ENCODE measurements at places on chromosomes 13 and 19.
A peak's percentile ranks its signal among the peaks of the same experiment; 100 is the strongest.

DNA sequence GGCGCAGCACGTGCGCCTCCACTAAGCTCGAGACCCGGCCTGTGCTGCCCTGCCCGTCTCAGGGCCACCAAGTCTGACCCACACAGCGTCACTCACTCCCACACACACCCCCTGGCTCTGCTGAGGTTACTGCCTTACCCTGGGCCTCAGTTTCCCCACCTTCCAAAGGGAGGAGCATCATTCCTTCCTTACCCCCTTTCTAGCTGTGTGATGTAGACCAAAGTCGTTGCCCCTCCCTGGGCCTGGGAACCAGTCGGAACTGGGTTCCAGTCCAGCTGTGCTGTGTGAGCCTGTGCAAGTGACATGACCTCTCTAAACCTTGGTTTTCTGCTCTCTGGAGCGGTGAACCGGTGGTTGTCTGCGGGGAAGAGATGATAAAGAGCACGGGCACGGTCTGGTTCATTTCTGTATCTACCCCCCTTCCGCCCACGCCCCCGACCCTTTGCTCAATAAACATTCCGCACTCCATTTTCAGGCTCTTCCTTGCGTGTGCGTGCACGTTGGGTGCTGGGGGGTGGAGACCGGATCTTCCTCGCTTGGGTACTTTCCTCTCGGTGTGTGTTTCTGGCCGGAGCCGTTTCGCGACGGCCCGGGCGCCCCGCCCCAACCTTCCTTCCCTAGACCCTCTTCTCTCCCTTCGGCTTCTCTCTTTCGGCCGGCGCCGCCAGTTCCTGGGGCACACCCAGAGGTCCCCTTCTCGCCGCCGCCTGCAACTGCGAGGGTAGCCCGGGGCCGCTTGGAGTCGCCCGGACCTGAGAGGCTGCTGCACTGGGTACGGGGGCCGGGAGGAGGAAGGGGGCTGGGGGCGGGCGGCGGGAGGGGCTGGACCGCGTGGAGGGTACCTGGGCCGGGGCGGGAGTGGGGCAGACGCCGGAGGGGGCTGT is at the start of gene ZNF581:
Gene ZNF581 (plus strand): TSS at position 647 of the 884 bp plus-strand sequence. CDS start 923 bp downstream, outside the sequence.
- peak; percentile 84 for DNase-seq

DNA sequence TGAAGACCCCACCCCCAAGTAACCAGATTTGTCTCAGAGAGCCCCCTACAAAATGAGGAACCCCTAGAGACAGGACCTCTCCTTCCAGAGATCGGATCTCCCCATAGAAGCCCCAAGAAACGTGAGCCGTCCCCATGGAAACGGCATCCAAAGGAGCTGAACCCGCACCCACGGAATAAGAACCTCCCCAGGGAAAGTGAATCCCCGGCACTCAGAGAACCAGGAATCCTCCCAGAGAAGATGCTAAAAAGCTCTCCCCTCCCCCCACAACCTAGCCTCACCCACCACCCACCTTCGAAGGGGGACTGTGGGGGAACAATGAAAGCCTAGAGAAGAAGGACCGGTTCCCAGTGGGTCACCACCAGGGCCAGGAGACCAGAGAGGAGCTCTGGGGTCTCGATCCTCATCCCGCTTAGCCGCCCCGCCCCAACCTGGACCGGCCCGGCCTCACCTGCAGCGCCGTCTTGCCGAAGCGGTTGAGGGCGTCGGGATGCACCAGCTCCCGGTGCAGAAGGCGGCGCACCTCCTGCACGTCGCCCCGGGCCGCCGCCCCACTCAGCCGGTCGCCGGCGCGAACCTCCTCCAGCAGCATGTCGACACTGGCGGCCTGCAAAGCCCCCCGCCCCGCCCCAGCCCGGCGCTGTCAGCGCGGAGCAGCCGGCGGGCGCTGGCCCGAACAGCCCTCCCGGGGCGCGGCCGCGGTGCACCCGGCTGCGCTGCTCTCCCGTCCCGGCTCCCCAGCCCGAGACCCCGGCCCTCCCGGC is 535 bp downstream of the CDKN2D start:
- DNase-seq = peak; percentile 72

GRCh38 chr19:8367327-8368001 is 3.5 kb downstream of the ANGPTL4 start:
- no peak for DNase-seq

GRCh38 chr13:21544515-21544914 is 59.5 kb downstream of the MICU2 start:
- no peak for DNase-seq

GRCh38 chr19:51131780-51132680 is 7.3 kb downstream of the SIGLEC9 start:
- DNase-seq = peak; percentile 71

Data from CD4-positive, alpha-beta T cell treated with Interleukin-6 for 4 hours (primary cell).